SJCRH30 (cell line): ENCODE measurements at places on chromosomes 13 and 19. TPM values are rescaled to one million over a fixed set of nuclear protein-coding genes. Genes with fewer than 3 reads are reported as not detected.

Gene S1PR4
- total RNA-seq: not detected in 2 replicates

- no peak for DNase-seq
Measured at GRCh38 chr13:25963674-25964073, 88.1 kb downstream of the SHISA2 start.

Gene SH2D3A
- total RNA-seq: not detected in 2 replicates

Gene C13orf46
- total RNA-seq: 0.04 TPM in 1 of 2 replicates, not detected in the other
